A549 treated with RU486 at 1 μM for 4 hours (cell line): ENCODE measurements at places on chromosomes 2 and 18. TPM values are rescaled to one million over a fixed set of nuclear protein-coding genes. Genes with fewer than 3 reads are reported as not detected.

The LYG2 gene
- 0.17 TPM in 1 of 5 replicates, not detected in the others for total RNA-seq

The STPG4 gene
- total RNA-seq: 0.10 to 0.17 TPM in 2 of 5 replicates, not detected in the others

The AFF3 gene
- total RNA-seq: 0.07 to 0.22 TPM in 2 of 5 replicates, not detected in the others

The SLC4A3 gene
- 1.7 to 3.4 TPM (median 2.3 TPM) in 5 replicates for total RNA-seq

The SCN2A gene
- total RNA-seq: not detected in 5 replicates

The SOWAHC gene
- 8.4 to 18.4 TPM (median 17.2 TPM) in 5 replicates for total RNA-seq

The C2orf15 gene
- 0.42 to 0.64 TPM (median 0.50 TPM) in 4 of 5 replicates, not detected in the other for total RNA-seq

The VIL1 gene
- total RNA-seq: 0.13 to 0.42 TPM (median 0.25 TPM) in 5 replicates

The DAW1 gene
- total RNA-seq: 2.0 to 2.9 TPM (median 2.3 TPM) in 5 replicates

The INO80B gene
- 52.7 to 58.3 TPM (median 55.9 TPM) in 5 replicates for total RNA-seq

The CYP27C1 gene
- total RNA-seq: 4.1 to 5.4 TPM (median 4.9 TPM) in 5 replicates

The MC4R gene
- total RNA-seq: not detected in 5 replicates

The PRSS56 gene
- total RNA-seq: 0.14 to 0.27 TPM (median 0.22 TPM) in 4 of 5 replicates, not detected in the other

The IRS1 gene
- total RNA-seq: 11.5 to 17.3 TPM (median 15.6 TPM) in 5 replicates

The XPO1 gene
- total RNA-seq: 57.5 to 134 TPM (median 124 TPM) in 5 replicates

The ECEL1 gene
- 0.19 to 0.74 TPM (median 0.23 TPM) in 5 replicates for total RNA-seq

The PPP4R3B gene
- total RNA-seq: 18.2 to 36.7 TPM (median 32.3 TPM) in 5 replicates

The BMP10 gene
- not detected in 5 replicates for total RNA-seq

The LDAH gene
- 15.3 to 19.5 TPM (median 17.5 TPM) in 5 replicates for total RNA-seq

The VWA3B gene
- 0.51 to 0.77 TPM (median 0.62 TPM) in 3 of 5 replicates, not detected in the others for total RNA-seq

The TUBA4A gene
- total RNA-seq: 332 to 451 TPM (median 366 TPM) in 5 replicates

The MYOM1 gene
- 0.07 to 0.25 TPM (median 0.08 TPM) in 5 replicates for total RNA-seq

The STEAP3 gene
- total RNA-seq: 34.1 to 46.9 TPM (median 41.3 TPM) in 5 replicates

The IGFBP2 gene
- 57.2 to 86.8 TPM (median 77.3 TPM) in 5 replicates for total RNA-seq
